Caco-2 (cell line): ENCODE measurements at places on chromosomes 1 and 21.

GRCh38 chr1:116682641-116683221 lies 15.2 kb upstream of the IGSF3 start:
- no peak for DNase-seq

- no peak for DNase-seq
These were observed 208.4 kb upstream of the CAMK1G start for GRCh38 chr1:209375097-209375496.

DNA sequence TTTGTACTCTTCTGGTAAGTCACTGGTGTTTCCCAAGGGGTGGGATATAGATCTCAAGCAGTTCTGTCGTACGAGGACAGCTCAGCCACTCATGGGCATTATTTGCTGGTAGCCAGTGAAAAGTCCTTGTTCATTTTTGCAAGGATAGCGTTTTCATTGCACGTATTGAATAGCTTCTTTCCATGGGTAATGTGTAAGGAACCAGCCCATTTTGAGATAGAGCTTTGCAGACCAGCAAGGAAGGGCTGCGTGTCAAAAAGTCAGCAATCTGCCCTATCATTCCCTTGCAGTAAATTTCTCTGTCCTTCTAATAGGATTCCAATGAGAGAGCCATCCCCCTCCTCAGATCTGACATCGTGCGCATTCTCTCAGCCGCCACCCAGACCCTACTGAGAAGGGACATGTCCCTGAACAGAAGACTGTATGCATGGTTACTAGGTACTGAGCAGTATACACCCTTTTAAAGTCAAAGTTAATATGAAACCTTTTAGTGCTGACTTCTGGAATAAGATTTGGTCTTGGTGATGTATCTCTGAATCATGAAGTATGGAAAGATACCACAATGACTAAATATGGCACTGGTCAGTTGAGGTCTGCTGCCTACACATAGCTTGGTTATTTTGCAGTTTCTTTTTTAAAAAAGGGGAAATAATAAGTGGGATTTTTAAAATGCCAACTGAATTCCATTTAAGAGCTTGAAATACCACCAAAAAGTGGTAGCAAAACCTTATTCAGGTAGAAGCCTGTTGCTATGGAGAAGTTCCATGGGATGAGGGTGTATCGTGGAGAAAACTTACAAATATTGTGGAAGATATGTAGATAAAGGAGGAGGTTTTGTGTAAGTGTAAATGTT lies 55.3 kb downstream of the DOP1B start:
- no peak for DNase-seq

DNA sequence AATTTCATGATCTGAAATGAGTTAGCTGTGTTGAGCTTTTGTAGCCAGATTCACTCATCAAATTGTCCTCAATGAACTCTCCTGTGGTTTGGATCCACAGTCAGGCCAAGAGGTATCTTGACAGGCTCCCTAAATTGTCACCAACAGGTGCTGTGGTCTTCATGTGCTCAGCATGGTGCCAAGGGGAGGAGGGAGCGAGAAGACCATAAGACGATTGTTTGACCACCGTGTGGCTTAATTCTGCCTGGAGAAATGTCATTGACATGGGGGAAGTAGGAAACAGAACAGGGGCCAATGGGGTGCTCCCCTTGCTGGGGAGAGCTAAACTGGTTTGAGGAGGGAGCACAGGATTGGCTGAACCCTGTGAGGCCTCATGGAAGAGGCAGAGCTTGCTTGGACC lies 219.3 kb downstream of the KCNJ6 start:
- DNase-seq = no peak

GRCh38 chr21:14943616-14944015 lies 121.2 kb downstream of the NRIP1 start:
- no peak for DNase-seq

GRCh38 chr21:26055010-26055409 lies 115.6 kb downstream of the APP start:
- DNase-seq = no peak

- DNase-seq = no peak
These were observed 137.6 kb upstream of the NBPF11 start for GRCh38 chr1:148289647-148290046.

DNA sequence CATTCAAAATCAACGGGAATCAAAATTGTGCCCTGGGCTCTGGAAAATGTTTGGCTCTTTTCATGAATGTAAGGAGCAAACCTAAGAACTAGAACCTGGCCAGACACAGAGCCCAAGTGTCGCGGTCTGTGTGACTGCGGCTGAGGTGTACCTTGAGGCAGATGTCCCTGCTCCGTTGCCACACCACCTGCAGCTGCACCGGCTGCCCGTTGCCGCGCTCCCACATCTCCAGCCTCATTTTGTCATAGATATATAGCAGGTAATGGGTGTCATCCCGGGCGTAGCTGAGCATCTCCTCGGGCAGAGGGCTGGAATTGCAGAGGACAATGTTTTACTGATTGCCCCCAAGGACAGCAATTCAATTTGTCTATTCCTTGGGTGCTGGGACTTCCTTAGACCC lies 18.7 kb downstream of the EXOSC10 start:
- no peak for DNase-seq

GRCh38 chr1:208219659-208220282 lies 24.4 kb downstream of the PLXNA2 start:
- DNase-seq = no peak

DNA sequence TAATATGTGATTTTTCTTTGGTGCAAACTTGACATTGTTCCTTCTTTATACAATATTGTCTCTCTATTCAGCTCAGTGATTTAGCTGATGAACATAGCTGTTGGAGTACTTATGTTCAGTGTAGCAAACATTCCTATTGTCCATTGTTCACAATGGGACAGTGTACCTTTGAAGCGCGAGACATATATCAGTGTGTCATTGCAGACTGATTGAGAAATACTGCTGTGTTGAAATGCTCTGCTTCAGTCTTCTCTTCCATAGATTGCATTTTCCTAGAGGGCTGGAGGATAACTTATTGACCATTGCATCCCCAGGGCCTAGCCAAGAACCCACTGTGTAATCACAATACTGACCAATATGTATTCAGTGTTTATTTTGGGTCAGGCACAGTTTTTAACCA lies 46.5 kb downstream of the HLX start:
- DNase-seq = no peak

- DNase-seq = no peak
These were observed 32.3 kb upstream of the ETS2 start for GRCh38 chr21:38773099-38774061.

DNA sequence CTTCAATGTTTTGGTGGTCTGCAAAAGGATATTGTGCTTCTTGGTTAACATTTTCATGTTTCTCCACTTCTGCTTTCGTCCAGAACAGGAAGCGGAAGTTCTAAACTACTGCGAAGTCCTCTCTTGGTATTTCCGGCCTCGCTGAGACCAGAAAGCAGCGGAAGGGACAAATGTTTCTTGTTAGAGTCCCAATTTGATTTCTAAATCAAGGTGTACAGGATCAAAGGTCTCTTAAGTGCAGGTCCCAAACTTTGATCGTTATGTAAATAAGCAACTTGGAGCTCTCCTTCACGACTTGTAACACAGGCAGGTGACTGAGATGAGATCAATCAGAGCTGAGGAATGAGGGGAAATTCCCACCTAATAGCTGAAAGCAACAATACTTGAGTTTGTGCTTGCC lies 40.1 kb upstream of the HMCN1 start:
- DNase-seq = no peak

DNA sequence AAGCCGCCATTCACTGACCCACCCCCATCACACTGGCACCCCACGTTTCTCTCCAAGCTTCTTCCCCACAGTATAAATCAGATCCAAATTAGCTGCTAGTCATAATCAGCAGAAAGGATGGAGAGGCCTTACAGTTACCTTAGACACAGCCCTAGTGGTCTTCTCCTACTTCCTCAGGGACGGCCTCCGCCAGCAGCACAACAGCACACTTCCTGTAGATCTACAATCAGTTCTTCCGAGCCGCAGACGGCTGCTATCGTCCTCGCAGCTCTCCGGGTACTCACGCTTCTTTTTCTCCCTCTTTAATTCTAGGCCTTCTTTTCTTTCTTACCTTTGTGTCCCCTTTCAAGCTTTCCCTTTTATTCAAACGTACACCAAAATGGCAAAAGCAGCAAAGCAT lies 313.5 kb downstream of the SMYD3 start:
- no peak for DNase-seq

DNA sequence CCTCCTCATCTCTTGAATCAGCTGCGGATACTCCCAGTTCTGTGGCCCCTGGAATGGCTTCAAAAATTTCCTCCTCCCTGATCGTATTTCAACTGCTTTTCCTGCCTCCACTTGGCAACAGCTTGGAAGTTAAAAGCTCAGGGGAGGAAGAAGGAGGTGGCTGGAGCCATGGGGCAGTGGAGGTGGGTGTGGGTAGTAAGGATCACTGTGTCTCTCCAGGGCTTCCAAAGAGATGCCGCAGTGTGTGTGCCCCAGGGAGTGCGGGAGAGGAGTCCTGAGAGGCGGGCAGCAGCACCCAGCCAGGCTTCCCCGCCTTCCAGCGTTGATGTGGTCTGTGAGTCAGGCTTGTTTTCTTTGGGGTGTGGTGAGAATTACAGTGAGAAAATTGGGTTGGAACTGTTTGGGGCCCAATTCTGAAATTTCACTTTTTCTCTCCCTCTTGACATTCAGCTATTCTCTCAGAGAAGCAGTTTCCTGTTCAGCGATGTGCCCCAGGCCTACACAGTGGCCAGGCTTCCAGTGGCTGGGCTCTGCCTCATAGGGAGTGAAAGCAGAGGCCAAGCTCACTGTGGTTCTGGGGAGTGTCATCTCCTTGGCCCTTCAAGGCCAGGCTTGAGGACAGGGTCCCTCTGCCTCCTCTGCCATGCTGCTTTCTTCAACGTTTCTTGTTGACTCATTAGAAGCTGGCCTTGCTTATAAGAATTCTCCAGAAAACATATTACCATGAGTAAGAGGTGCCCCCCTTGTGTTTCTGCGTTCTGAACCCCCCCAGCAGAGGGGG lies 69.0 kb downstream of the PGM1 start:
- no peak for DNase-seq

- DNase-seq = no peak
These were observed 33.1 kb upstream of the DIP2A start for GRCh38 chr21:46425571-46425970.

- DNase-seq = no peak
These were observed 161.1 kb upstream of the IRF2BP2 start for GRCh38 chr1:234770924-234771540.

DNA sequence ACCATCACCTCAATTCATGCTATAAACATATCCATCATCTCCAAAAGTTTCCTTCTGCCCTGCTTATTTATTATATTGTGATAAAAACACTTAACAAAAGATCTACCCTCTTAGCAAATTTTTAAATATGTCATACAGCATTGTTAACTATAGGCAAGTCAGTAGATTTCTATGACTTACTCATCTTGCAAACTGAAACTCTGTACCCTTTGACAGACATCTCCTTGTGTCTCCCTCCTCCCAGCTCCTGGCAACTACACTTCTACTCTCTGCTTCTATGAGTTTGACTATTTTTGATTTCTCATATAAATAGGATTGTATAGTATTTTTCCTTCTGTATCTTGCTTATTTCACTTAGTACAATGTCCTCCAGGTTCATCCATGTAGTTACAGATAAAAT lies 174.8 kb downstream of the TNFSF18 start:
- no peak for DNase-seq

GRCh38 chr1:172733815-172734214 lies 74.9 kb downstream of the FASLG start:
- no peak for DNase-seq

DNA sequence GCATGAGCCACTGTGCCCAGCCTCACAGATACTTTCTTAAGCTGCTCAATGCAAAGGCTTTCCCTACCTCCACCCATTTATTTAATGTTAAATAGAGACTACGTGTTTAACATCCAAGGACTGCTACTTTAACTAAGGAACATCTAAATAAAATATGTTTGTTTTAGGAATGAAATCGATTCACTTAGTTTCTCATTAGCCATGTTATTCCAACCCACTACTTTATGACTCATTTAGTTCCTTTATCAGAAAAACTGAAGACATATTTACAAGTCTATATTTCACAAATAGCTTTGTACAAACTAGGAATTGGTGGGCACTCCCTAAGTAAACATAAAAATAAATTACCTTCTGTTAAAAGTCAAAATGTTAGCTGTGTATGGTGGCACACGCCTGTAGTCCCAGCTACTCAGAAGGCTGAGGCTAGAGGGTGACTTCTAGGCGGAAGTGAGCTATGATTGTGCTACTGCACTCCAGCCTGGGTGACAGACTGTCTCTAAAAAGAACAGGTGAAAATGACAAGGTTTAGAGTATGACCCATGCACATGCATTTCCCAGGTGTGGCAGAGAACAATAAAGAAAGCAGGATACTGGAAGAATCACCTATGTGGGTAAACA lies 39.9 kb upstream of the AK4 start:
- no peak for DNase-seq

DNA sequence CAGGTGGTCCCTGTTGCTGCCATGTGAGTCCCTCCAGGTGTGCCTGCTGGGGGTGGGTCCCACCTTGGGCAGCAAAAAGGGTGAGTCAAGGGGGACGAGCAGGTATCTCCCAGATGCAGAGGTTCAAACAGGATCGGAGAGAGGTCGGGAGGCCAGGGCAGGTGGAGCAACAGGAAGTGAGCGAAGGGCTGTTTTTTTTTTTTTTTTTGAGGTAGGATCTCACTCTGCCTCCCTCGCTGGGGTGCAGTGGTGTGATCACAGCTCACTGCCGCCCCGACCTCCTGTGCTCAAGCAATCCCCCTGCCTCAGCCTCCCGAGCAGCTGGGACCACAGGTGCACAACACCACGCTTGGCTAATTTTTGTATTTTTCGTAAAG lies 39.4 kb downstream of the SLC2A7 start:
- no peak for DNase-seq

- DNase-seq = no peak
These were observed 119.9 kb downstream of the MAST2 start for GRCh38 chr1:45923343-45923742.

- DNase-seq = no peak
These were observed 33.3 kb downstream of the PLEKHO1 start for GRCh38 chr1:150183061-150183460.

DNA sequence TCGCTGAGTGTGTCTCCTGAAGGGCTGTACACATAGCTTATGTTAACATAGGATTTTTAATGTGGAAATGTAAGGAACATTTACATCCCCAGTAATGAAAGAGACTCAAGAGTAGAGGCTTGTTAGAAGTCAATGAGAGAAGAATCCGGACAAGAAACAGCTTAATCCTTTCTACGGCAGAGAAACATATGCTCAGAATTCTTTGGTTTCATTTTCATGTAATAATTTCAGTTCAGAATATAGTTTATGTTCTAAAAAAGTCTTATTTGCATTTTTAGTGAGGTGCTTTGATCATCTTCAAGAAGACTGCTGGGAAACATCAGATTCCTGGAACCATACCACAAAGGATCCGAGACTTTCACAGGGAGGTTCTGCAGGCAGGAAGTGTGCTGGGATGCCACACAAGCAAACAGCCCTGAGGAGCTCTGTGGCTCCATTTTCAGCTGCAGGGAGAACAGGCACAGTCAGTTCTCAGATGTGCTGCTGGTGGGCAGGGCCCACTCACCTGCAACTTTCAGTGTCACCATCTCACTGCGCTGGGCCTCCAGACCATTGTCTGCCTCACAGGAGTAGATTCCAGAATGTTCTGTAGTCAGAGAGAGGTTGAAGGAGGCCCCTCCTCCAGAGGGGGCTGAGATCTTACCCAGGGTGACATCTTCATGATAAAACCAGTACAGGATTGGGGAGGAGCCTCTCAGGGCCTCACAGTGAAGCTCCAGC lies 28.4 kb downstream of the FCRL5 start:
- no peak for DNase-seq
